Activated T-cell treated with anti-CD3 and anti-CD28 coated beads for 48 hours (primary cell): ENCODE measurements at places on chromosomes 4 and X.

- no peak for DNase-seq
Measured at GRCh38 chr4:168993714-168994510, 16.1 kb downstream of the CBR4 start.

GRCh38 chr4:37758226-37758625 lies 68.3 kb upstream of the PGM2 start:
- no peak for DNase-seq

- peak; percentile 21 for DNase-seq
Measured at GRCh38 chrX:152637649-152638442, at the start of gene GABRQ. GABRQ (plus strand) TSS chrX:152637895; CDS start chrX:152638203, 308 bp downstream.

DNA sequence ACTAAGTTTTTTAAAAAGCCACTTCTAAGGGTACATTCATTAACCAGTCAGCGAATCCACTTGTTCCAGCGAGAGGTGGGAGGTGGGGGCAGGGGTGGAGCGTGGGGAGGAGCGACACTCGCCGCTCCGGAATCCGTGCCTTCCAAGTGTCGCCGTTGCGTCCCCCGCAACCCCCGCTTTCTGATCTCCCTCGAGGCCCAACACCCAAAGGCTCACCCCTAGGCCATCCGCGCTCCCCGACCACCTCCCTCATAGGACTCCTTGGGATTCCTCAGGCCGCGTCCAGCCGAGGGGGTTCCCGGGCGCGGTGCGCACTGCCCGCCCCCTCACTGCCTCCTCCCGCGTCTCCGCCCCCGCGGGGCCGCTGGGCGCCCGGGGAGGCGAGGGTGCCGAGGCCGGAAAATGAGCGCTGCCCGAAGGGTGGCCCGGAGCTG lies 108.1 kb upstream of the STOX2 start:
- no peak for DNase-seq

DNA sequence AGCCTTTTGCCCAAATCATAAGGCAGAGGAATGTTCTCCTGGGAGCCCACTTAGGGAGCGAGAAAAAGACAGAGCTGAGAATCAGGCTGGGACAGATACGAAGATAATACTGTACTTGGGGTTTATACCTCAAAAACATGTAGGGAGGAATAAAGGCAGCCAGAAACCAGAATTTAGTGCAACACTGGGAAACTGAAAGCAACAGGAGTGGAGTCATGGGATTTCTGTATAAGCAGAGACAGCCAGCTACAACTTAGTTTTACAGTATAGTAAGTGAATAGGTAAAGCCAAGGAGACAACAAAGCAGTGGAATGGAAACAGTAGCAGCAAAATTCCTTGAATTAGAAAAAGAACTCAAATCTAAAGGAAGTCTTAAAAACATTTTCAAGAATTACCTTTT lies 413.2 kb downstream of the FAT4 start:
- DNase-seq = no peak

- no peak for DNase-seq
Measured at GRCh38 chr4:48683784-48684666, 96.1 kb downstream of the FRYL start.

GRCh38 chrX:19864736-19865135 lies 22.7 kb downstream of the SH3KBP1 start:
- DNase-seq = no peak

GRCh38 chrX:71534773-71535544 lies 2.1 kb downstream of the OGT start:
- DNase-seq = no peak

DNA sequence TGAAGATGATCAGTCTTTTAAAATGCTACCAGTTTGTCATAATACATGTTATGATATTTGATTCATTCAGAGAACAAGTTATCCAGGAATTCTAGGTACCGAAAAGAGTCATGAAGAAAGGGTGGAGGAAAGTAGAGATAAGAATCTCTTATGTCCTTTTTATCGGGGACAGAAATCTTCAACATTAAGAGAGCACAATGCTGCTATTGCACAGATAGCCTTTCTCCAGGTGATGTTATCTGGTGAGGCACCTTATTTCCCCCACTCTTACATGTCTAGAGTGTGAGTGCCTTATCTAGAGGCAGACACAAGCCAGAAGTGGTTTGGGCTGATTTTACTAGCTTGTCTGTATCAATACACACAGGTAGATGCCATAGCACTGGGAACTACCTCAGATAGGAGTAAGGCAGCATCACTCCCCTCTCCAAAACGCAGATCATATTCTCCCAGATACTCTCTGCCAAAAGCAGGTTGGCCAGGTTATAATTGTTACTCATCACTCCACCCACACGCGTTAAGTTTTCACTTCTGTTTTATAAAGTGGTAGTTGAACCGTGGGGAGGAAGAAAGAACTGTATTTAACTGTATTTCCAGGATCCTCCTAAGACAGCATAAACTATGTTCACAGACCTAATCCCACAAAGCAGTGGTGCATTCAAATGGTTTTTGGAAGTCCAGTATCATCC lies 38.4 kb downstream of the AREG start:
- no peak for DNase-seq

DNA sequence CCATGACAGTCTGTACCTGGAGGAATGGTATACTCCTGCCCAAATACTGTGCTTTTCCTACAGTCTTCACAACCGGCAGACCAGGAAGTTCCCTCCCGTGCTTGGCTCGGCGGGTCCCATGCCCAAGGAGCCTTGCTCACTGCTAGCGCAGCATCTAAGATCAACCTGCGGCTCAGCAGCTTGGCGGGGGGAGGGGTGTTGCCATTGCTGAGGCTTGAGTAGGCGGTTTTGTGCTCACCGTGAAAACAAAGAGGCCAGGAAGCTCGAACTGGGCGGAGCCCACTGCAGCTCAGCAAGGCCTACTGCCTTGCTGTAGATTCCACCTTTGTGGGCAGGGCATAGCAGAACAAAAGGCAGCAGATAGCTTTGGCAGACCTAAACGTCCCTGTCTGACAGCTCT lies 152.7 kb downstream of the TEX11 start:
- DNase-seq = peak; percentile 31
